Endothelial cell of umbilical vein (primary cell): ENCODE measurements at places on chromosomes 13 and 19.

GRCh38 chr13:65633806-65634205 is 1596.3 kb downstream of the PCDH9 start:
- no peak for DNase-seq

DNA sequence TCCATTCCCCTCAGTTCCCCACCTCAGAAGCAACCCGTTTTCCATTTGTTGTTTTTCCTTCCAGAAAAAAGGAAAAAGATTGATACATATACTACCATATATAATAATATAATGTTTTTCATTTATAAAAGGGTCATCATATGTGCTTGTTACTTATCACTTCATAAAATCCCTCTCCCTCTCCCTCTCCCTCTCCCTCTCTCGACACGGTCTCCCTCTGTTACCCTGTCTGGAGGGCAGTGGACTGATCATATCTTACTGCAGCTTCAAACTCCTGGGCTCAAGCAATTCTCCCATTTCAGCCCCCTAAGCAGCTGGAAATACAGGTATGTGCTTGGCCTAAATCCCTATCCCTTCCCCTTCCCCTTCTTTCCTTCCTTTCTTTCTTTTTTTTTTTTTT is 17.1 kb downstream of the PNMA8A start:
- no peak for DNase-seq

GRCh38 chr13:73334445-73334844 is 275.6 kb downstream of the KLF5 start:
- DNase-seq, result no peak

DNA sequence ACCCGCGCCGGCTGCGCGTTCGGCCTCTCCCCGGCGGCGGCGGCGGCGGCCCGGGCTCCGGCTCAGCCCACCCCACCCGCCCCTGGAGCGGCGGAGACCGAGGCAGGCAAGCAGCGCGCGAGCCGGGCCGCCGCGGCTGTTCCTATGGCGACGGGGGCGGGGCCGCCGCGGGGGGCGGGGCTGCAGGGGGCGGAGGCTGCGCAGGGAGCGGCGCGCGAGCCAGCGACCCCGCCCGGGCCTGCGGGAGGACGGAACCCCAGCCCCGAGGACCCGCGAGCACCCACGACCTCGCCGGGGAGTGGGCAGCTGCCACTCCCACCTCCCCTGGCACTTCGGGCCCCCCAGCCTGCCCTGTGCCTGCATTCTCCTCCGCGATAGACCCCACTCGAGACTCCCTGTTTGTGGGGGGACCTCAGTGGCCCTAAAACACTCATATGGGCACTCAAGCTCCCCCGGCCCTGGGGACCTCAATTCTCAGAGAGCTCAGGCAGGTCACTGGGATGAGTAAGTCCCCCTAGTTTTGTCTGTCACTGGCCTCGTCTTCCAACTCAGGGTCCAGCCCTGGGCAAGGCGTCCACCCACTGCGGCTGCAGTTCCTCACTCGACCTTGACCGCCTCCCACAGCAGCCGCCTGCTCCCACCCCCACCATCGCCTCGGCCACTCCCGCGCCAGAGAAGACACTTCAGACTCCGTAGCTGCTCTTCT is at the start of gene CTXN1:
Gene CTXN1 (minus strand): TSS at position 115 of the 706 bp plus-strand sequence. CDS start 597 bp downstream, outside the sequence.
- peak; percentile 40 for DNase-seq
